Endothelial cell (in vitro differentiated cells): ENCODE measurements at places on chromosomes 1 and 21.

DNA sequence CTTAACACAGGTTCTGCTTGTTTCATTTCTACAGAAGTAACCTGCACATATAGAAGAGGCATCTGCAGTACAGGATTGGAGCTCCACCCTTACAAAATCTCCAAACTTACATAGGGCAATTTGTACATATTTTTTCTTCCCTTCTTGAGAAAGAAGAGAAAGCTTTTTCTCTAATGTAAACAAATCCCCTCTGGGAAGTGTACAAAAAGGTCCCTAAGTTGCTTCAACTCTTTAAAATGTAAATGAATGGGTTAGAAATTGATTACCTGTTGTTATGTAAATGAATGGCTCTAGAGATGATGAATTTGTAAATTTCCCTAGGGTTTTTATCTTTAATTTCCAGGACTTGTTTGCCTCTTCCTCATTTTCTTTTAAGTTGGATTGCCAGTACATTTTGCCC lies 1183.7 kb downstream of the MRPL39 start:
- H3K4me3 ChIP-seq, result no peak overlapping the region
- DNase-seq, result no peak

GRCh38 chr1:64624218-64624713 lies 120.6 kb upstream of the RAVER2 start:
- H3K4me3 ChIP-seq, result no peak overlapping the region
- peak overlapping the region; percentile 27 for H3K27ac ChIP-seq
- H3K36me3 ChIP-seq, result no peaks in the 10 kb centered on the region
- DNase-seq, result no peak
- H3K27me3 ChIP-seq, result peaks cover 1% of the 10 kb centered on the region

DNA sequence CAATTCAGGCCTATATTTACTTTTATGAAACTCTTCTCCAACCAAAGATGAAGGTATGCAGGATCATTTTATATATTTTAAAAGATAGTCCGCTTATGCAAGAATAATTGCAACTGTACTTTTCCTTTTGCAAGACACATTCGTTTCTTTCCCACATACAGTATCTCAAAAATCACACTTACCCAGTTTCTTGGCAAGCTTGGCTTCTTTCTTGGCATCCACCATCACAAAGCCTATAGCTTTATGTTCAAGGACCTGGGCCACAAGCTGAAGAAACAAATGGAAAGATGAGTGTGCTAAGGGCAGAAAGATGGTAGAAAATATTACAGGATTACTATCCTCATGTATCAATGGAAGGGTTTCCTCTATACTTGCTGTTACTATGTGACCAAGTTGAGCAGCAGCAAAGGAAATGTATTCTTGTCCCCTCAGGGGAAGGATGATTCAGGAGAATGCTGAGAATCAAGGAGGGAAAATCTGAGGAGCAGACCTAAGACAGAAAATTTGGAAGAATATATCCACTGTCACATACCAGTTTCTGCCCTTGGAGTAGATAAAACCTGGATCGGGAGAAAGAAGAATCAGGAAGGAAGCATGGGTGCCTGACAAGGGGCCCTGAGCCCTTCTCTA lies 23.8 kb downstream of the CASQ2 start:
- DNase-seq, result no peak
- H3K4me1 ChIP-seq, result peaks cover 4% of the 10 kb centered on the region
- H3K27ac ChIP-seq, result no peak overlapping the region
- no peak overlapping the region for H3K4me3 ChIP-seq

- H3K36me3 ChIP-seq, result peaks cover 4% of the 10 kb centered on the region
- DNase-seq, result no peak
- H3K27ac ChIP-seq, result peak overlapping the region; percentile 5
- H3K4me3 ChIP-seq, result peak overlapping the region; percentile 17
- peaks cover 14% of the 10 kb centered on the region for H3K4me1 ChIP-seq
- peaks cover 5% of the 10 kb centered on the region for H3K27me3 ChIP-seq
These were observed 1.7 kb downstream of the PATJ start for GRCh38 chr1:61743716-61744580.

- no peaks in the 10 kb centered on the region for H3K4me1 ChIP-seq
- DNase-seq, result no peak
- H3K27ac ChIP-seq, result no peak overlapping the region
- no peak overlapping the region for H3K4me3 ChIP-seq
- H3K36me3 ChIP-seq, result peaks cover 4% of the 10 kb centered on the region
- H3K27me3 ChIP-seq, result peaks cover 2% of the 10 kb centered on the region
These were observed 39.1 kb upstream of the ADAM30 start for GRCh38 chr1:119935373-119935772.

DNA sequence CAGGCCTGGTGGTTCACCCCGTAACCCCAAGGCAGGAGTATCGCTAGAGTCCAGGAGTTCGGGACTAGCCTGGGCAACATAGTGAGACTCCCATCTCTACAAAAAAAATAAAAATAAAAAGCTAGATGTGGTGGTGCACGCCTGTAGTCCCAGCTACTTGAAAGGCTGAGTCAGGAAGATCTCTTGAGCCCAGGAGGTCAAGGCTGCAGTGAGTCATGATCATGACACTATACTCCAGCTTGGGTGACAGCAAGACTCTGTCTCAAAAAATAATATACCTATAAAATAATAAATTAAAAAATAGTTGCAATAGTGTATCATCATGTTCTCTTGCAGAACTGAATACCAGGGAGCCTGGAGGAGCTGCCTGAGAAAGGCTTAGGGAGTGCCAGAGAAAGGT lies 19.9 kb upstream of the TMEM39B start:
- no peaks in the 10 kb centered on the region for H3K27me3 ChIP-seq
- peaks cover 6% of the 10 kb centered on the region for H3K4me1 ChIP-seq
- no peak for DNase-seq
- H3K27ac ChIP-seq, result peak overlapping the region; percentile 61
- no peak overlapping the region for H3K4me3 ChIP-seq
- H3K36me3 ChIP-seq, result peaks cover 26% of the 10 kb centered on the region

GRCh38 chr1:6401673-6402072 lies 8.1 kb upstream of the ACOT7 start:
- no peaks in the 10 kb centered on the region for H3K4me1 ChIP-seq
- H3K36me3 ChIP-seq, result no peaks in the 10 kb centered on the region
- no peak overlapping the region for H3K4me3 ChIP-seq
- H3K27me3 ChIP-seq, result peaks cover 2% of the 10 kb centered on the region
- H3K27ac ChIP-seq, result no peak overlapping the region

- H3K4me3 ChIP-seq, result peak overlapping the region; percentile 93
- DNase-seq, result no peak
- peak overlapping the region; percentile 54 for H3K27ac ChIP-seq
These were observed 2.5 kb downstream of the RASAL2 start for GRCh38 chr1:178096421-178096820.

- no peak overlapping the region for H3K27ac ChIP-seq
- no peaks in the 10 kb centered on the region for H3K36me3 ChIP-seq
- H3K27me3 ChIP-seq, result no peaks in the 10 kb centered on the region
- no peaks in the 10 kb centered on the region for H3K4me1 ChIP-seq
- DNase-seq, result no peak
These were observed 15.1 kb upstream of the KCNA3 start for GRCh38 chr1:110689868-110690267.

DNA sequence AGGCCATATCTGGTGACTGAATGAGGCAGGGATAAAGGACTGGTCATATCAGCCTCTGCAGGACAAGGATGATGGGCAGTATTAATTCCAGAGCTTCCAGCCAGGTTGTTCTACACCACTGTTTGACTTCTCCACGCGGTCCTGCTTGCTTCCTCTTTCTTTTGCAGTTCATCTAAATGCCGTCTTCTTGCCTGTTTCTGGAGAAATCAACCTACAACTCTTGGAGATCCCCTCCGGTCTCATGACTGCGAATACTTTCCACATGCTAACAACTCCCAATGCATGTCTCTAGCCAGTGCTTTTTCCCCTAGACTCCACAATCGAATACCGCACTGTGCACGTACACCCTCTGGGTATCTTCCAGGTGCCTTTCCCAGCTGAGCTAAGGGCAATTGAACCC lies 14.1 kb upstream of the TIAM1 start:
- H3K4me1 ChIP-seq, result peaks cover 6% of the 10 kb centered on the region
- H3K27ac ChIP-seq, result no peak overlapping the region
- peaks cover 3% of the 10 kb centered on the region for H3K27me3 ChIP-seq
- DNase-seq, result no peak

GRCh38 chr1:43473463-43473862 lies 19.7 kb upstream of the HYI start:
- H3K36me3 ChIP-seq, result no peaks in the 10 kb centered on the region
- H3K4me3 ChIP-seq, result no peak overlapping the region
- H3K27ac ChIP-seq, result no peak overlapping the region
- no peaks in the 10 kb centered on the region for H3K27me3 ChIP-seq
- H3K4me1 ChIP-seq, result peaks cover 2% of the 10 kb centered on the region
- no peak for DNase-seq

GRCh38 chr1:87511449-87511848 lies 182.8 kb downstream of the LMO4 start:
- no peaks in the 10 kb centered on the region for H3K36me3 ChIP-seq
- no peak for DNase-seq
- no peak overlapping the region for H3K4me3 ChIP-seq
- H3K4me1 ChIP-seq, result no peaks in the 10 kb centered on the region

GRCh38 chr1:14794906-14795305 lies 196.4 kb downstream of the KAZN start:
- H3K4me1 ChIP-seq, result peaks cover 2% of the 10 kb centered on the region
- H3K27ac ChIP-seq, result no peak overlapping the region
- no peak overlapping the region for H3K4me3 ChIP-seq

- H3K27ac ChIP-seq, result no peak overlapping the region
- peak; percentile 71 for DNase-seq
- H3K27me3 ChIP-seq, result peaks cover 3% of the 10 kb centered on the region
These were observed 97.5 kb upstream of the CTTNBP2NL start for GRCh38 chr1:112298558-112298957.

DNA sequence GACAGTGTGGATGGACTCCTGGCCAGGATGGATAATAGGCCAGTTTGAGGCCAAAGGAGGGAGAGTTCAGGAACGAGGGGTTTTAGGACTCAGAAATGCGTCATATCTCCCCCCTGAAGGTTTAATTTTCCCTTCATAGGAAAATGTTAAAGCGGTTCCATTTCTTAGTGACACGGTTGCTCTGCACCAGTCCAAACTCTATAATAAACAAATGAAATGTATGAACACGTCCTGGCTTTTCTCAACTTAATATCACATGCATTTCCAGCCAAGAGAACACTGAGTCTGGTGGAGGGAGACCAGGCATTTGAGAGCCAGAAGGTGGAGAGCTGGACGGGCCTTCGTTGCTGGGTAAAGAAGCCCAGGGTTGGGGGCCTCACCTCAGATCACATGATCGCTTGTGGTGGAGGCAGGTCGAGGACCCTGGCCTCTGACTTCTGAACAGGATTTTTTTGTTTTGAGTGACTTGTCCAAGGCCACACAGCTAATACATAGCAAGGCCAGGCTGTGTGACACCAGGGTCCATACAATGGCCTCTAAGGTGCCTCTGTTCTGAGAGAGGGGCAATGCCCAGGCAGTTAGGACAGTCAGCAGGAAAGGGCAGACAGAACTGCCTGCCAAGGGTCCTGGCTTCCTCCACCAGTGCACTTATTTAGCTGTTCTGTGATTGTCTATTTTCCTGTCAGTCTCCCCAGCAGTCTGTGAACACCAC lies 11.4 kb downstream of the SLC1A7 start:
- H3K4me1 ChIP-seq, result no peaks in the 10 kb centered on the region
- no peak overlapping the region for H3K27ac ChIP-seq
- no peak for DNase-seq
- H3K36me3 ChIP-seq, result no peaks in the 10 kb centered on the region

DNA sequence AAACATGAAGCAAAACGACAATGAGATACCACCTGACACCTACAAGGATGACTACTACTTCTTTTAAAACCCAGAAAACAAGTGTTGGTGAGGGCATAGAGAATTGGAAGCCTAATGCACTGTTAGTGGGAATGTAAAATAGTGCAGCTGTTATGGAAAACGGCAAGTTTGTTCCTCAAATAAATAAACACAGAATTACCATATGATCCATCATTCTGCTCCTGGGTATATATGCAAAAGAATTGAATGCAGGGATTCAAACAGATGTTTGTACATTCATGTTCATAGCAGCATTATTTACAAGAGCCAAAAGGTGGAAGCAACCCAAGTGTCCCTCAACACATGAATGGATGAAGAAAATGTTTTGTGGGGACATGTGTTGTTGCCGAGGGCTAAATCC lies 1.4 kb upstream of the S100A8 start:
- no peak for DNase-seq
- no peak overlapping the region for H3K4me3 ChIP-seq
- no peaks in the 10 kb centered on the region for H3K36me3 ChIP-seq
- H3K4me1 ChIP-seq, result no peaks in the 10 kb centered on the region
- no peak overlapping the region for H3K27ac ChIP-seq

- no peak for DNase-seq
- peaks cover 19% of the 10 kb centered on the region for H3K27me3 ChIP-seq
- no peaks in the 10 kb centered on the region for H3K36me3 ChIP-seq
- no peak overlapping the region for H3K27ac ChIP-seq
- no peak overlapping the region for H3K4me3 ChIP-seq
These were observed 20.9 kb downstream of the PTPRU start for GRCh38 chr1:29256979-29257804.

DNA sequence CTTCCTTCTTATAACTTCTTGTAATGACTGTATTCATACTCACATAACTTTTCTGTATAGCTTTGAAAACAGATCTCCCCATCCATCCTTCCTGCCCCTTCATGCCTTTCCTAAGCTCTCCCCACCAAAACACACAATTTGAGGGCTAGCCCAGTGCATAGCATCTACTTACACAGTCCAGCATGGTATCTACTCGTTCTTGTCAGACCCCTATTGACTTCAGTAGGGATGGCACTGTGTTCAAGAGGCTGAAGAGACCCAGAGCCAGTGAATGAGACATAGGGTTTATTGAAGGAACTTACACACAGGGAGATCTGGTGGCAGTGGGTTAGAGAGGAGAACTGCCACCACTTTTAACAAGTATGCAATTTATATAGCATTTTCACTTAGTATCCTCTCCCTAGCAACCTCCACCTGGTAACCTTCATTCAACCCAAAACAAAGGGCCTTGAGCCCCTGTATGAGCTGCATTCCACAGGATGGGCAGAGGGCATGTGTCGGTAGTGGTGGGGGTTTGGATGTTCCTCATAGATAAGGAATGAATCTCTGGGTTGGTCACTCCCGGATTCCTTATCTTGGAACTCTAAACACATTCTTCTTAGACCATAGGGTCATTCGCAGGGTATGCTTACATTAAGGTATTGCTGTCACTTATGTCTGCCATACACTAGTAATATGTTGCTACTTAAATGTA lies 64.9 kb upstream of the GNG12 start:
- H3K27ac ChIP-seq, result no peak overlapping the region
- no peaks in the 10 kb centered on the region for H3K36me3 ChIP-seq
- peaks cover 7% of the 10 kb centered on the region for H3K4me1 ChIP-seq
- no peaks in the 10 kb centered on the region for H3K27me3 ChIP-seq

- no peaks in the 10 kb centered on the region for H3K4me1 ChIP-seq
- no peak for DNase-seq
- no peak overlapping the region for H3K4me3 ChIP-seq
- H3K27ac ChIP-seq, result no peak overlapping the region
- H3K27me3 ChIP-seq, result no peaks in the 10 kb centered on the region
These were observed 1689.1 kb downstream of the KCNT2 start for GRCh38 chr1:194919146-194919545.

- H3K27ac ChIP-seq, result no peak overlapping the region
- no peak for DNase-seq
- H3K4me1 ChIP-seq, result peaks cover 1% of the 10 kb centered on the region
- peaks cover 4% of the 10 kb centered on the region for H3K27me3 ChIP-seq
These were observed 502.0 kb downstream of the SMYD3 start for GRCh38 chr1:246005067-246005466.
